ENCODE measurements at places on chromosomes 2 and 18.

- DNase-seq: no peak
These were observed 1.1 kb downstream of the TRAF3IP1 start for GRCh38 chr2:238321467-238321866.

GRCh38 chr18:58400331-58400870 lies 228.5 kb downstream of the ALPK2 start:
- no peak for DNase-seq

DNA sequence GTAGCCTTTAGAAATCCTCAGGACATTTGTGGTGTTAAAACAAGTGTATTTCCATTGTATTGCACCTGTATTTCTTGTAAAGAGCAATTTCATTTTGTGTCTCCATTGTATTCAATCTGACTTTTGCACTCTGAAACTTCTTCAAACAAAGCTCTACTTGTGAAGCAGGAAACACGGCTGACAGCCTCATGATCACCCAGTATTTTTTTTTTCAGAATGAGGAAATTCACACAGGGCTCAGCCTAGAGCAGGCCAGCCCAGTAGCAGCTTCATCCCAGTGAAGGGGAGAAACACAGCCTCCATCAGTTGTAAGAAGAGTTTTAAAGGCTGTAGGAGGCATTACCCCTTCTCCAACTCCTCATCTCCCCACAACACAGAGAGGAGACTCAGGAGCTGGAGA lies 175.9 kb upstream of the KLHL29 start:
- DNase-seq: no peak

GRCh38 chr2:43405829-43406228 lies 179.4 kb upstream of the ZFP36L2 start:
- no peak for DNase-seq

- no peak for DNase-seq
These were observed 93.4 kb downstream of the AKAIN1 start for GRCh38 chr18:5103693-5104092.

DNA sequence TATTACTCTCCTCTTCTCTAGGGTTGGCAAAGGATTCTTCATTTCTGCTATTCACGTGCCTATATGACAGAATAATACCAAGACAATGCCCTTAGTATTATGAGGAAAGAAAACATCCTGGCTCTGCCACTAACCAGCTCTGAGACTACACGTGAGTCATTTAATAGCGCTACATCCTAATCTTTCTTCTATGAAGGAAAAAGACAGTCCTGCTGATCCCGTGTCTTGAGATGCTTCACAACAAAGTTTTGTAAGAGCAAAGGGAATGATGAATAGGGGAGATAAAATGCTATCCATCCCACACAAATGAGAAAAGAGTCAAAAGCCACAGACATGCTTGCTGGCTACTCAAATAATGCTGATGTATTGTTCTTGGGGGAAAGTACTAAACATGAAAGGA lies 152.8 kb downstream of the PID1 start:
- DNase-seq: no peak

DNA sequence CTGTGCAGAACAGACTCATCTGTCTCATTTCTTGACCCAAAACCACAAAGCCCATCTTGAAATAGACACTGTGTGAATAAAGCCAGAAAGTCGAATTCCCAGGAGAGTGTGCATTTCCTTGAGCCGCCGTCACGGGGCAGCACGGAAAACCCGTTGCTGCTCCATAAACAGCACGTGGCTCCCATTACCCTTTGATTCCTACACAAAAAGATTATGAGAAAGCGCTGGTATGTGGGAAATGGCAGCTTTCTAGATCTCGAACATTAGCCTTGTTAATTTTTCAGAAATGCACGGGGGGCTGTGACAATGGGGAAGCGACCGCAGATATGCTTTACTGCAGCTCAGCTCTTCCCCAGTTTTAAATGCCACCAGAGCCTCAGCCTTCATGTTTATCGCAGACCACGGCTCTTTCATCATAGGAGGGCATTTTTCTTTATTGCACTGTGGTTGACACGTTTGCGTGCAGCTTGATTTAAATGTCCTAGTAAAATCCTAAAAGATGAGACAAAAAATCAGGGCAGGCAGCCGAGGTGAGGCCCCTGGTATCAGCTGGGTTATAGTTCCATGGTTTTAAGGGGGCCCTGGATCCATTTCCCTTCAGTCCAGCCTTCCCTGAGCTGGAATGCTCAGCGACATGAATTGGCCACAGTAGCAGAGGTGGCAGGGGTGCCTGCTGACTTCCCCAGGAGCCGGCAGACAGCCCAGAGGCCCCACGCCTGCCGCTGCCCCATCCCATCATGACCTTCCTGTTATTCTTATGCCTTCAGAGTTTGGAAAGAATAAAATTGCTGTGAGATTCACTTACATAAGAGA lies 249.3 kb downstream of the NDUFA10 start:
- no peak for DNase-seq

- DNase-seq: no peak
These were observed 26.9 kb upstream of the DARS1 start for GRCh38 chr2:136012315-136012714.

- no peak for DNase-seq
These were observed 27.9 kb downstream of the GPC1 start for GRCh38 chr2:240463274-240463865.

- DNase-seq: no peak
These were observed 546.1 kb upstream of the SALL3 start for GRCh38 chr18:78433562-78433961.

- DNase-seq: peak; percentile 85
These were observed 18.6 kb upstream of the MRPL19 start for GRCh38 chr2:75627902-75628504.

DNA sequence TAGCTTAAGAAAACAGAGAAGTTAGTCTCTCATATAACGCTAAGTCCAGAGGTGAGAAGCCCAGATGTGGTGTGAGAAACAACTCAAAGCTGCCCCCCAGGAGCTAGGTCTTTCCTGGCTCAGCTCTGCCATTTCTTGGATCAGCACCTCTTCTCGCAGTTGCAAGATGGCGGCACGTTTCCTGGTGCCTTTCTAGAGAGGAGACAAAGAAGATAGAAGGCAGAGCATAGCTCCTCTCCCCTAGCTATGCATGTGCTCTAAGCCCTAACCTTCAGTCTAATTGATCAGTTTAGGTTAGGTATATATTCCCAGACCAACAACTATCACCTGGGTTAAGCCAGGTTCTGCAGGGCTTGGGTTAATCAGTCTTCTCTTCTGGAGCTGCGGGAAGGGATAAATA lies 119.5 kb upstream of the RAB12 start:
- DNase-seq: no peak

DNA sequence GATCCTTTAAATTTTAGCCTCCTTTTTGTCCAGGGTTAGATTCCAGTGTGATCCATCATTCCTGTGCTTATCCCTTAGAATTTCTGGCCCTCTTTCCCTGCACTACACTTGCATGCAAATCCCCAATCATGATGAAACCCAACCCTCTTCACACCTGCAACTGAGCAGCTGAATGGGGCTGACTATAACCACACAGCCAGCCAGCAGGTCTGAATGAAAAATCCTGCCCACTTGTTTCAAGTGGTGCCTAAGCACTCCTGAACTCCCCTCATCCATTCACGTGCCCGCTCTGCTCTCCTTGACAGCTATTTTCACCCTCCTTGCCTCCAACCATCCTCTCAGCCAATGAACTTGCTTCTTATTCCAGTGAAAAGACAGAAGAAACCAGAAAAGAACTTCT lies 80.5 kb upstream of the AFF3 start:
- DNase-seq: no peak

DNA sequence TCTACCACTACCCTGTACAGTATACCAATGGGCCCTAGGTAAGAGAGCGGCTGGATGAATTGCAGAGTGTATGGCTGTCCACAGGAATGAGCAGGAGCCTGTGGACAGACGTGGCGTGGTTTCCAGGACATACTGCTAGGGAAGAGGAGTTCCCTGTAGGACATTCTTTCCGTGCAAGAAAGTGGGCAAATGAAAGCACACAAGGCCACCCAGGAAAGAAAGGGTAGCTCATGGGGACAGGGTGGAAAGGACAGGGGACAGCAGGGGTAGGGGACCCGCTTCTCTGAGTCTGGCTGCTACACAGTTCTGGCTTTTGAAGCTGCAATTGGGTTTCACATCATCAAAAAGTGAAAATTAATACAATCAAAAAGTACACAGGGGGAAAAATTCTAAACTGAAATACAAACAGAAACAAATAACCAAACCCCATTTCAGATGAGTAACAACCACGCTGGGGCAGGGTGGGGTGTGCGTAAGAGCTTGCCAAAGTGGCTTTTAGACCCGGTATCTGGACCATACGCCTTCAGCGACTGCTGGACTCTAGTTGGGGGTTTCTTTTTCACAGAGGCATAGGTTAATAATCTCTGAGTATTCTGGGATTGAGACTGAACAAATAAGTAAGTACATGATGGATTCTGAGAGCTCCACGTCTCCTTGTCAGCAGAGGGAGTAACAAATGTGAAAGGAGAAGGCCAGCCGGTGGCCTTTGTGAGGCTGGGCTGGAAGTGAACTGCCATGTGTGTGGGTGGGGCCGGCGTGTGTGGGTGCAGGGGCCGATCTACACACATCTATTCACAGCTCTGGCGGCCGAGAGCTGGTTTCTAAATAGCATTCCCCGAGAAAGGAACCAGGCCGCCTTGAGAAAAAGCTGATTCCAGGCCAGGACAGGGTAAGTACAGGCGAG lies 84.0 kb downstream of the HDAC4 start:
- peak; percentile 77 for DNase-seq

GRCh38 chr18:12031846-12032245 lies 50.5 kb downstream of the IMPA2 start:
- DNase-seq: no peak

DNA sequence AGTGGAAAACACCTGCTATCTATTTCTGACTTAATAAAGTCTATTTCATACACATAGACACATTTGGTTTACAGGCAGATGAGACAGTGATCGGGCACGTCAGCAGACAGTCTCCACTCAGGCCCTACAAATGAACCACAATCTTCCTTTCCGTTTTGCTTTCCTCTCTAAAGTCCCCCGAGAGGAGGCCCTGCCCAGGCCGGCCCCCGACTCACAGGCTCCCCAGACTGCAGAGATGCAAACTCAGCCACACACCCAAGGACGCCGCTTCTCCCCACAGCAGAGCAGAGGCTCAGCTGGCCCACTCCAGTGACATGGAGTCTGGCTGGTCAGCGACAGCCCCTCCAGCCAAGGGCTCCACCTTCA lies 9.3 kb upstream of the MTERF4 start:
- no peak for DNase-seq

DNA sequence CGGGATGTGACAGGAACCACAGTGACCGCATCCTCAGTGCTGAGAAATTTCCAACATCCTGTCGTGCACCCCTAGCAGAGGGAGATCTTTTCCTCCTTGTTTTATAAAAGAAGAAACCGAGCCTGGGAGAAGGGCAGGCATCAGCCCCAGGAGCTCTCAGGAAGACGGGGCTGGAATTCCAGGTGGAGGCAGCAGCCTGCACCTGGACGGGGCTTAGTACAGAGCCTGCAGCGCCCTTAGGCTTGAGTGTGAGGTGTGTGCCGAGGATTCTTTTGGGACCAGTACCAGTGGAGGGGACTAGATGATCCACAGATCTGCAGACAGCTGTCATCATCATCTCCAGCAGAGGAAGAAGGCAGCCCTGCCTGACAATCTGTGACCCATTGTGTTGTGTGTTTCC lies 148.8 kb downstream of the GBX2 start:
- no peak for DNase-seq

- no peak for DNase-seq
These were observed 1.2 kb downstream of the CPSF3 start for GRCh38 chr2:9424447-9425164.

DNA sequence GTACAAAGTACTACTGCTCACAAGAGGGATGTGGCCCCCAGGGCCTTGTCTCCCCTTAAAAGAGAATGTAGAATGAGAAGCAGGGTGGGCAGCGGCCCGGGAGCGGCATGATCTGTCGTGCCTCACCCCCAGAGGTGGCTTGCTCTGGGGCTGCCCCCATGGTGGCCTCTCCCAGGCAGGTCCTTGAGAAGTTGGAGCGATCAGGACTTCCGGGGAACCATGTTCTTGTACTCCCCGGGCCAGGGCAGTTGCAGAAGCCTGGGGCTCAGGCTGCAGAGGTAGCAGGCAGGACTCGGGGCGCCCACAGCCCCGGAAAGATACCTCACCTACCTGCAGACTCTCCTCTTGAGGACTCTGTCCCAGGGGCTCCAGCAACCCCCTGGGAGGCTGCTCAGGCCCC lies 62.6 kb downstream of the CYP26B1 start:
- DNase-seq: no peak

DNA sequence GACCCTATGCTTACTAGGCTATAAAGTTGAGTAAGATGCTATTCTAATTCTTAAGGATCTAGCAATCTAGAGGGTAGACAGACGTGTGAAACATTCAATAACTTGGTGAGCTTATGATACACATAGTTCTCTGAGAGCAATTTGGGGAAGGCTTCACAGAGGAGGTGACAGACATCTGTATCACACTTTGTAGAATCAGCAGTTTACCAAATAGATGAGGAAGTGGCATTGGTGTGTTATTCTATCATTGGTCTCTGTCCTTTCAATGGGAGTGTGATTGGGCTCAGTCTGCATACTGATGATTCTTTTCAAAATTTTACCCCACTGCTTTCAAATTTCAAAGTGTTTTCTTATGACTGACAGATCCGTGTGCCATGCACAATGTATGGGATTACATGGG lies 47.0 kb upstream of the TMEM178A start:
- no peak for DNase-seq

DNA sequence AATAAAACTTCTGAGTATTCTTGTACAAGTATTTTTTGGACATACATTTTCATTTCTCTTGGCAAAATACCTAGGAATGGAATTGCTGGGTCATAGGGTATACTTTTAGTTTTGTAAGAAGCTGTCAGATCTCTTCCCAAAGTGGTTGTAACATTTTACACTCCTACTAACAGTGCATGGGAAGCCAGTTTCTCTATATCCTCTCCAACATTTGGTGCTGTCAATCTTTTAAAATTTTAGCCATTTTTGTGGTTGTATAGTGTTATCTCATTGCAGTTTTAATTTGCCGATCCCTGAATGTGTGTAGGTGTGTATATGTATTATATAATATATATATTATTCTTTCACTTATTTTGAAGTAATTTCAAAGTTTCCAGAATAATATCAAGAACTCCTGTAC lies 63.1 kb upstream of the TMEM178A start:
- DNase-seq: no peak

GRCh38 chr2:196245378-196246140 lies 74.2 kb upstream of the STK17B start:
- DNase-seq: no peak

- DNase-seq: no peak
These were observed 259.3 kb upstream of the SP5 start for GRCh38 chr2:170455617-170456426.

DNA sequence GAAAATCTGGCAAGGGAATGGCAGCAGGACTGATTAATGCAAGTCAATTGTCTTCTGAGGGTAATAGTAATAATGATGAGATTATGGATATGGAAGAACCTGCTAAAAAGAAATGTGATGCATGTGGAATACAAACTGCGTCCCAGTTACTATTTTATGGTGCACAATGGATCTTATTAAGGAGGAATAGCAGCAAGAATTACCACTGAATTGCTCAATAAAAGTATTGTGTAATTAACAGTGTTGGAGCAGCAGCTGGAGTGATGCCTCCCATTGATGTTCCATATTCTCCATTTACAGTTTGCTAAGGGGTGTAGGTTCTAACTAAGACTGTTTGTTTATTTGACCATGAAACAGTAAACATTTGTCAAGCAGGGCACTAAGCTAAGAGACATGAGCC lies 167.9 kb downstream of the HRH4 start:
- no peak for DNase-seq

GRCh38 chr18:73245345-73245744 lies 377.6 kb upstream of the NETO1 start:
- no peak for DNase-seq

Measured in Ammon's horn (tissue), 1 donor.